ENCODE measurements at places on chromosomes 4 and X.

DNA sequence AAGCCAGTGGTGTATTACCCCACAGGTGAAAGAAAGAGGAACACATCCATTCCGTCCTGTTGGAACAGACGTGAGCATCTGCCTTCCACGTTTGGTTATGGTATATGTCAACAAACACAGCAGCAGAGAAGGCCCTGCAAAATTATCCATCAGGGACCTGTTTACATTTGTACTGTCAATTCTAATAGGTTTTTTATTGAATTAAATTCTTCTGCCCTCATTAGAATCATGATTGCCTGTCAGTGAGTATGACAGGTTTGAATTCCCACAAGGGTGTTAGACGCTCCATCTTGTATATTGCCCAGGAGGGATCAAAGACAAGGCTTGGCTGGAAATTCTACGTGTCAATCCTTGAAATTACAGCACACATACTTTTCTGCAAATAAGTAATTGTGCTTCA, 339.9 kb upstream of the NOCT start:
- no peak for DNase-seq

- DNase-seq = no peak
Observed at GRCh38 chr4:174369985-174370384, 86.3 kb downstream of the CEP44 start.

- no peak for DNase-seq
Observed at GRCh38 chr4:37740546-37740945, 54.4 kb upstream of the RELL1 start.

GRCh38 chr4:100386270-100386669, 131.6 kb downstream of the EMCN start:
- DNase-seq = no peak

GRCh38 chr4:41693629-41694028, 54.9 kb downstream of the PHOX2B start:
- DNase-seq = no peak

DNA sequence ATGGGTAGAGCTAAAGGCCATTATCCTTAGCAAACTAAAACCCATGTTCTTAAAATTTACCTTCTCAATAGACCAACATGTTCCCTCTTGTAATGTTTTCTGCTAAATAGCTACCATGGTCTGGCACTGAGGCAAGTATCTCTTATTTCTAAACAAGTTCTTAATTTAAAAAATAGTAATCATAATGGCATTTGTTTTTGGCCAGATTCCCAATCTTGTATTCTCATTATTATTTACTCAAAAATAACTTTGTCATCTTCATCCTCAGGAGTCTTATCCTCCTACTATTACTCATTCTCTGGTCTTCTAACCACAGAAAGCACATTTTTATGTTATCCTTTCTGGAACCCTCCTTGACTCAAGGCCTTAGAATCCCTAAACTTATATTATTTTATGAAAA, 931.2 kb downstream of the CCSER1 start:
- no peak for DNase-seq

- no peak for DNase-seq
Observed at GRCh38 chr4:90443231-90443630, 316.0 kb downstream of the CCSER1 start.

GRCh38 chrX:63652086-63652765, 132.8 kb downstream of the ARHGEF9 start:
- DNase-seq = no peak

GRCh38 chr4:111630705-111631104, 514.5 kb upstream of the FAM241A start:
- no peak for DNase-seq

DNA sequence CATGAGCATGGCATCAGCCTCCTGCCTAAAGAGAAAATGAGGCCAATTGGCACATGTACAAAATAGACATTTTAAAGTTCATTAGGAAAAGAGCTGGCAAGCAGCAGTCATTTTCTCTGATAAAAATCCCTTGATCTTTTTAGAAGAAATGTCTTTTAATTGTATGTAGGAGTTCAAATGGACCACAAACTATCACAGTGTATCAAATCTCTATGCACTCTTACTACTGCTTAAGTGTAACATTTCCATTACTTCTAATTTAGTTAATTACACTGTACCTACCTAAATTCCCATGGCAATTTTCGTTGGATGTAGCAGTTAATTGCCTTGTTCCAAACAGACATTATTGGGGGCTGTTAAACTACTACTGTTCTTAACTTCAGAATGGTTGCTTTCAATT, 233.7 kb upstream of the TECRL start:
- DNase-seq = no peak

GRCh38 chrX:133604801-133605200, 189.5 kb upstream of the GPC4 start:
- no peak for DNase-seq

GRCh38 chr4:30642567-30642966, 77.6 kb upstream of the PCDH7 start:
- DNase-seq = no peak

- DNase-seq = no peak
Observed at GRCh38 chr4:157072002-157072401, 3.9 kb upstream of the GLRB start.

DNA sequence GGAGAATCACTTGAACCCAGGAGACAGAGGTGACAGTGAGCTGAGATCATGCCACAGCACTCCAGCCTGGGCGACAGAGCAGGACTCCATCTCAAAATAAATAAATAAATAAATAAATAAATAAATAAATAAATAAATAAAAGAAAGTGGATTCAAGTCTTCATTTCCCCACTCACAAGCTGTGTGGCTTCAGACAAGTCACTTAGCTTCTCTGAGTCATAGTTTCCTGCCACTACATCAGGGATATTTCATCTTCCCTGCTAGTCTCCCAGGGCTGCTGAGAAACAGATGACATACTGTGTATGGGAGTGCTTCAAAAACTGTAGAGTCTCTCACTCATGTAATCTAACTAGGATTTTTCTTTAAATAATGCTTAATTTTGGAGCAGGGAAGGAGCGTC, 37.2 kb downstream of the TBC1D9 start:
- DNase-seq = no peak

DNA sequence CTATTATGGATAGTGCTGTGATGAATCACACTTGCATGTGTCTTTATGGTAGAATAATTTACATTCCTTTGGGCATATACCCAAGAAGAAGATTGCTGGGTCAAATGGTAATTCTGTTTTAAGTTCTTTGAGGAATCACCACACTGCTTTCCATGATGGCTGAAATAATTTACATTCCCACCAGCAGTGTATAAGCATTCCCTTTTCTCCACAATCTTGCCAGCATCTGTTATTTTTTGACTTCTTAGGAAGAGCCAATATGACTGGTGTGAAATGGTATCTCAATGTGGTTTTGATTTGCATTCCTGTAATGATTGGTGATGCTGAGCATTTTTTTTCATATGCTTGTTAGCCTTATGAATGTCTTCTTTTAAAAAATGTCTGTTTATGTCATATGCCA, 1120.2 kb downstream of the ARAP2 start:
- no peak for DNase-seq

- no peak for DNase-seq
Observed at GRCh38 chrX:131739823-131740222, 195.9 kb downstream of the OR13H1 start.

GRCh38 chr4:77843628-77844027, 19.0 kb upstream of the MRPL1 start:
- no peak for DNase-seq

- DNase-seq = no peak
Observed at GRCh38 chrX:40912576-40912975, 172.7 kb upstream of the USP9X start.

- no peak for DNase-seq
Observed at GRCh38 chr4:74085669-74086068, 13.3 kb downstream of the CXCL2 start.

GRCh38 chrX:82141942-82142341, 940.0 kb downstream of the SH3BGRL start:
- no peak for DNase-seq

DNA sequence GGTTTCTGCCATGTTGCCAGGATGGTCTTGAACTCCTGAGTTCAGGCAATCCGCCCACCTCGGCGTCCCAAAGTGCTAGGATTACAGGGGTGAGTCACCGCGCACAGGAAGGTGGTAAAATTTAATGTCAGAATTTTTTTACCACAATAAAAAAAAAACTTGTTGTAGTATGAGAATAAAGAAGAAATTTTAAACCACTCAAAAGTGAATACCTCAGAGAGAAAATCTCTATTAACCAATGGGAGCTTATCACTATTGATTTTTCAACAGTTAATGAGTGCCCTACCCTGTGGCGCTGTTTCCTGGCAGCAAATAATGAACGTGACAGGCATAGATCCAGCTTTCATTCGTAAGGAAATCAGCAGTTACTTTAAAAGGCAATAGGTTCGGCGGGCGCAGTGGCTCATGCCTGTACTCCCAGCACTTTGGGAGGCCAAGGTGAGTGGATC, 32.7 kb upstream of the SLC25A4 start:
- no peak for DNase-seq

- DNase-seq = no peak
Observed at GRCh38 chr4:77007358-77008230, 58.0 kb downstream of the SEPTIN11 start.

DNA sequence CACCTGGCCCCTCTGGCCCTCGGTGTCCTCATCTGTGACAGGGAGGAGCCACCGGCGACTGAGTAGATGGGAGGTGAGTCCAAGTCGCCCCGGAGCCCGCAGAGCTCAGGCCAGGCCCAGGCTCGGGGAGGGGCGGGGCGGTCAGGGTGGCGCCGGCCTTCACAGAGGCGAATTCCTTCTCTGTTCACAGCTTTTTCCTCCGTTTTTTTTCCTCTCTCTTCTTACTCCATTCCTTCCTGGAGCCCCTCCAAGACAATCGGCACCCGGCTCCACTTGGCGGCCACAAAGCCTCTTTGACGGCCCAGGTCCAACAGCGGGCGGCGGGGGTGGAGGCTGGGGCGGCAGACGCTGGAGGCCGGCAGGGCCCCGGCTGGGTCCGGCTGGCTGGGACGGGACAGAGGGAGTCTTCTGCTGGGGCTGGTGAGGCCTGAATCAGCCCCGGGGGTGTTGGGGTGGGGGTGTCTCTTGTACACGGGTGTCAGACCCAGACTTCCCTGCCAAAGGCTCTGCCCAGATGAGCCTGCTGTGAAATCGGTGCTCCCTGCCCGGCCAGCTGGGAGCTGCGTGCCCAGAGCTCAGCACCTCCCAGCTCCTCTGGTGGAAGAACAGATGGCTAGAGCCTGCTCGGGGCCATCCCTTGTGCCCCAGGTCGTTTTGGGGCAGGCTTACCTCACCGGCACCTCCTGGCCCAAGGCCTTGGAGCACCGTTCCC, 22.6 kb downstream of the FGFRL1 start:
- DNase-seq = no peak

GRCh38 chr4:87734936-87735335, 64.4 kb upstream of the IBSP start:
- no peak for DNase-seq

DNA sequence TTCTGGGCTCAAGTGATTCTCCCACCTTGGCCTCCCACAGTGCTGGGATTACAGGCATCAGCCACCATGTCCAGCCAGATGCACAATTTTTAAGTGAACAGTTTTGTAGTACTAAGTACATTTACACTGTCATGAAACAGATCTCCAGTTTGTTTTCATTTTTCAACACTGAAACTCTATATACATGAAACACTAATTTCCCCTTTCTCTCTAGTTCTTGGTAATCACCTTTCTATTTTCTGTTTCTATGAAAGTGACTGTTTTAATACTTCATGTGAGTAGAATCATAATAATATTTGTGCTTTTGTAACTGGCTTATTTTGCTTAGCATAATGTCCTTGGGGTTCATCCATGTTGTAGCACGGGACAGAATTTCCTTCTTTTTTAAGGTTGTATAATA, 237.4 kb downstream of the CAMK2D start:
- no peak for DNase-seq

DNA sequence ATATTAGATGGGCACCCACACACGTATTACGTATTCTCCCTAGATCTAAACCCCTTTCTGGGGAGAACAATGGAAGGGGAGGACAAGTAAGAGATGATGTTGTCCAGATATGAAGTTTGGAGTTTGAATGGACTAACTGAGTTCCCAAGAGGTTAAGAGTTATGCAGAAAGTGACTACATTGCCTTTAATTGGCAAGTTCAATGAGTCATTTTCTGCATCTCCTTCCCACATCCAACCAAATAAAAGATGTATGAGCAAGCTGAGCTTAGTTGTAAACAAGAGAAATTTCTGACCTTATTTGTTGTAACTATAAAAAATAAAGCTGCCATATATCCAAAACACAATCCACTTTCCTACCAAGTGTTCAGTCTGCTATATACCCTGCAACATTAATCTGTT, 50.5 kb downstream of the TIGD2 start:
- DNase-seq = no peak

DNA sequence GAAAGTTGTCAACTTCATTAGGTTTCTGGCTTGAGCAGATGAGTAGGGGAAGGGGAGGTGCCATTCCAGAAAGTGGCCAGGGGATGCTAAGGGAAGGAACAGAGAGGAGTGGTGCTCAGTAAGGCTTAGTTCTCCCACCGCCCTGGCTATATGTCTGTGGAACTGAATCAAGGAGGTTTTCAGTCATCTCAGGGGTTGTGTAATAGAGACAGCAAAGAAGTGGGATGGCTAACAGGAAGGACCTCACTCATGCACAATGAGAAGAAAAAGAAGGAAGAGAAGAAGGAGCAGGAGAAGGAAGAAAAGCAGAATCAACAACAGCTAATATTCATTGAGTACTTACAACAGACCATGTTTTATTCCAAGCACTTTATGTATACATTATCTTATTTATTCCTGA, 368.7 kb downstream of the MID1IP1 start:
- no peak for DNase-seq

DNA sequence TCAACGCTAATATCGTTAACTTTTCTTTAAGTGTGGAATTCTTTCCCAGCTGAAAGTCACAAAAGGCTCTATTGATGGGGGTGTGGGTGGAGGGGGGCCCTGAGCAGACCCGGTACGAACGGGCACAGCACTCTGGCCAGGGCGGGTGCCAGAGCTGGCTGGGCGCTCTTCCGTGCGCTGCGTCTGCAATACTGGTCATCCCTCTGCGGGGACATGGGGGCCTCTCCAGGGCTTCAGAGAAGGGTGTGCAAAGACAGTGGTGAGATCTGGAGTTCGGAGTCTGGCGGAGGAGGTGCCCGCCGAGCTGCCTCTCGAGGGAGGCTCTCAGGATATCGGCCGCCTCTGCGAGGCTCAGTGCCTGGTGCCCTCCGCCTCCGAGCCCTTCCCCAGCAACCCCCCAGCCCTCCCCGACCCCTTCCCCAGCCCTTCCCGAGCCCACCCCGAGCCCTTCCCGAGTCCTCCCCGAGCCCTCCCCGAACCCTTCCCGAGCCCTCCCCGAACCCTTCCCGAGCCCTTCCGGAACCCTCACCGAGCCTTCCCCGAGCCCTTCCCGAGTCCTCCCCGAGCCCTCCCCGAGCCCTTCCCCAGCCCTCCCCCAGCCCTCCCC, 34.3 kb downstream of the FGFRL1 start:
- DNase-seq = no peak

DNA sequence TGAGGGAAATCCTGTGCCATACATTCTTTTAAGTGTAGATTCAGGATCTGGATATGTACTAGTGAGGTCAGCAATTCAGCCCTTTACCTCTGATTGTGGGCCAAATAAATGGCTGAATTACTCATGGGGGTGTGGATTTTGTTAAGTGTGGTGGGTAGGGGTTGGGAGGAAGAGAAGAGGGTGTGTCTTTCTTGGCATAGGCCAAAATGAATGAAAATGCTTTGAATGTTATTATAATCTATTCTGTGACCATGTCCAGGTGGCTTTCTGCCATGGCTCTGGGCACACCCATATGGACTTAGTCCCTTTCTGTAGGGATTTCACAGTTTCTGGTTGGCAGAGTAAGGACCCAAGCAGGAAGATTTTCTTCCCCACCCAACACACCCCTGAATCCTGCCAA, 244.3 kb downstream of the CBR4 start:
- DNase-seq = no peak

- DNase-seq = no peak
Observed at GRCh38 chr4:75514949-75515612, 808 bp downstream of the THAP6 start.
